ENCODE measurements at places on chromosomes 7 and 10.

DNA sequence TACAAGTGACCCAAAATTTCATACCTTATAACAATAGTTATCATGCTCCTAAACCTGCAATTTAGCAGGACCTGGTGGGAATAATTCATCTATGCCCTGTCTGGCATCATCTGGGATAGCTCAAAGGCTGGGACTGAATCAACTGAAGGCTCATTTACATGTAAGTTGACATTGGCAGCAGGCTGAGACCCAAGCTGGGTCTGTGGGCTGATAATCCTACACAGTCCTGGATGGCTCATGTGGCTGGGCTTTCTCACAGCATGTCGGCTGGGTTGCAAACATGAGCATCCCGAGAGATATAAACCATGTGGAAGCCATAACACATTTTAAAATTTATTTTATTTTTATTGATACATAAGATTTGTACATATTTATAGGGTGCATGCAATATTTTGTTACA is 19.5 kb upstream of the ABCB5 start:
- DNase-seq = no peak

DNA sequence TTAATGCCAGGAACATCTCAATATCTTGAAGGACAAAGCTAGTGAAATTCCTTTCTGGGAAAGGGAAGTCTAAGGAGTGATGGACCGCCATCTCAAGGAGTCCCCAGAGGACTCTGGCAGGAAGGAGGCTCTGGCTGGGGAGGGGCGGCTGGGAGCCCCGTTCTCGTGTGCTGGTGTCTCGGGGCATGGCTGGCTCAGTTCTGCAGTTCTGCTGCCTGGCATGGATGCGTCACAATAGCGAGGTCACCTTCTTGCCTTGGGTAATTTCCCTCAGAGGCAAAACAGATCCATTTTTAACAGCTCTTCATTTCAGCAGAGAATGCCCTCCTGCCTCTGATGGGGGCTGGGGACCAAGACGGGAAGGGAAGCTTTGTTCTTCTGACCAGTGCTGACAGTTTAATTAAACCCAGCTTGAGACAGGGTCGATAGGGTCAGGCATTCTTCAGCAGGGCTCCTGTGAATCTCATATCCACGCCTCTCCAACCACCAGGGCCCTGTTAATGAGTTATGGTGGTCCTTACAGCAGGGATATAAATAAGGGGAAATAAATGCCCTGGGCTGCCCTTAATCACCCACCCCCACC is 35.7 kb downstream of the SLIT1 start:
- DNase-seq = no peak

- no peak for DNase-seq
These were observed 65.5 kb downstream of the SPAG6 start for GRCh38 chr10:22410846-22411245.

- DNase-seq = no peak
These were observed 220.6 kb downstream of the ARHGAP12 start for GRCh38 chr10:31708046-31708445.

- no peak for DNase-seq
These were observed 30.0 kb downstream of the TACC2 start for GRCh38 chr10:122018951-122019413.

DNA sequence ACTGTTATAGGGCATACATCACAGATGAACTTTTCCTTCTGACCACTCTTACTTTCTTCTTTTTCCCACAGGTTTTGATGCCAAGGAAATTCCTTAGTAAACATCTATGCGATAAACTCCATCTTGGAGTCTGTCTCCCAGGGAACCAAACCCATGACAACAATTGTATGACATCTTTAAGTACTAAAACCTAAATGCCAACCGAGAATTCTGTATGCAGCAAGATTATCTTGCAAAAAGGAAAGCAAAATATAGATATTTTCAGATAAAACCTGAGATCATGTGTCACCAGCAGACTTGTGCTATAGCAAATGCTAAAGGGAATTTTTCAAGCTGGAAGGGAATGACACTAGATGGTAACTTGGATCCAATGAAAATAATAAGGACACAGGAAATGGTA is 22.0 kb upstream of the BEND7 start:
- no peak for DNase-seq

DNA sequence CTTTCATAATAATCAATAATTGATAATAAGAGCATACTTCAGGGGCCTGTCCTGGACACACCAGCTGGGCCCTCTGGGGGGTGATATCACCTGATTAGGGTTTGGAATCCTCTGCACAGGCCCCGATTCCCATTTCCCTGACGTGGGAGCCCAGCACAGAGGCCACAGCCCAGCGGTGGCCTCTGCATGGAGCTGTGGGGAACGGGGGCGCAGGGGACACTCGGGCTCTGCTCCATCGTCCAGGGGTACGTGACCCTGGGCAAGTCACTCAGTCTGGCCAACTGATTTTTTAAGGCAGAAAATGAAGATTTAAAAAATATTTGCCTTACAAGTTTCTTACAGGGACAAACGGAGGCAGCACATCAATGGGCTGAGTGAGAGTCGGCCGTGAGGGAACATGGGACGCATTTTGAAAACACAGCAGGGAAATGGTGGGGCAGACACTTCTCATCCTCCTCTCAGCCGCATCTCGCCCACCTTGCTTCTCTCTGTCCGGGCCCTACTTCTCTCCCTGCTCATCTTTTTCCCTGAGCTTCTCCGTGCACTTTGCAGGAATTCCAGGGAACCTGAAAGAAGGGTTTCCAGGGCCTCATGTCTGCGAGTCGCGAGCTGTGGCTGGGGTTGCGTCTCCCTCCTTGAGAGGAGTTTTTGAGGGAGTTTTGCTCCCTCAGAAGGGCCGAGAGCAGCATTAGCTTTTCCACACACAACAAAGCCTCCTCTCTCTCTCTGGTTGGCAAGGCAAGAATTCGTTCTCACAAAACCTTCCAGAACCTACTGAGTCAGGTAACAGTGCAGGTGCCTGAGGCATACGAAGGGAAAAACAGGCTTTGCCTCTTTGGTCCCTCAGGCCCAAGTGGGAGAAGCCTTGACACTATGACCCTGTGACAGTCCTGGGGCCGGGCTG is 312.0 kb downstream of the WDR37 start:
- no peak for DNase-seq

DNA sequence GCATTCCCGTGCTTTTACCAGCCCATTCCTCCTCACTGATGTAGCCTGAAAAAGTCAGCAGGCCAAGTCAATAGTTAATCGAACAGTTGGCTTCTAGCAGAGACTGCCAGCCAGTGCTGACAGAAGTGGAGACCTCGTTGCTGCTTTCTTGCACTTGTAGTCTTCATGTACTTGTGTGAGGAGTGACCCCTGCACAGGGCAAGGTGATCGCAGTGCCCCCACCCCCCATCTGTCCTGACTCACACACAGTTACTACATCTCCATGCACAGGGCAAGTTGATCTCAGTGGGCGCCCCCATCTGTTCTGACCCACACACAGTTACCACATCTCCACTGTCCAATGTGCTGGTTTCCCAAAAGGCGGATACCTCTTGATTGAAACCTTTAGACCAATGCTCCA is 34.2 kb downstream of the C10orf71 start:
- DNase-seq = no peak

- no peak for DNase-seq
These were observed 257.8 kb upstream of the DKK1 start for GRCh38 chr10:52056291-52056690.

DNA sequence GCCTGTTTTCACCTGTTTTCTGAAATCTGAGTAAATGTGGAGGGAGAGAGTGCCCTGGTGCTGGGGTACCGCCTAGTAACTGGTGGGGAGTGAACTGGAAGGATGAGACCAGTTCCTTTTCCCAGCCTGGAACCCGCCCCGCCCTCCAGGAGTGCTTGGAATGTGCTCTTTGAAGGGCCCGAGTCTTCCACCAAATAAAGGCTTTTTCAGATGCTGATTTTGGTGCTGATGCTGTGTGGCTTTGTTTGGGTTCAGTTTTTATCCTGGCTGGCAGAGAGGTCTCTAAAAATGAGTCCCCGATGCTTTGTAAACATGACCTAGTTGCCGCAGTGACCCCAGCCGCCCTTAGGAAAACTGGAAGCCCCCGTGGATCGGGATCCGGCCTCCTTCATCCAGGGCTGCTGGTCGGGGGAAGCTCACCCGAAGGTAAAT is 25.9 kb downstream of the FOXK1 start:
- no peak for DNase-seq

- DNase-seq = no peak
These were observed 17.6 kb downstream of the ZDHHC16 start for GRCh38 chr10:97463363-97464132.

GRCh38 chr7:100023526-100023925 is 8.1 kb downstream of the ZKSCAN1 start:
- DNase-seq = no peak

GRCh38 chr7:139982927-139983920 is 79.5 kb downstream of the PARP12 start:
- no peak for DNase-seq

DNA sequence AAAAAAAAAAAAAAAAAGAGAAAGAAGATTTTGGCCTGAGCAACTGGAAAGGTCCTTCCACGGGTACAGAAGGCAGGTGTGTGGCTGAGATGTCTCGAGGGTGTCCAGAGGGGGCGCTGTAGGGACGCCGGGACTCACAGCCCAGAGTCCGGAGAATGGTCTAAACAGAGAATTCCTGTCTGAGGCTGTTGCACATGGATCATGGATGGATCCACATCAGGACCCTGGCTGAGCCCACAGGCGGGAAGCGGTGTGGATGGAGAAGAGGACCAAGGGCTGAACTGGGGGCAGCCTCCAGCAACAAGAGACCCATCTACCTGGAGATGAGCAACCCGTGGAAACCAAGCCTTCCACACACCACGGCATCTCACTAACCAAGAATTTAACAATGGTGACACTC is 55.0 kb downstream of the PKD1L1 start:
- no peak for DNase-seq

GRCh38 chr7:78787854-78788253 is 665.6 kb downstream of the MAGI2 start:
- no peak for DNase-seq

DNA sequence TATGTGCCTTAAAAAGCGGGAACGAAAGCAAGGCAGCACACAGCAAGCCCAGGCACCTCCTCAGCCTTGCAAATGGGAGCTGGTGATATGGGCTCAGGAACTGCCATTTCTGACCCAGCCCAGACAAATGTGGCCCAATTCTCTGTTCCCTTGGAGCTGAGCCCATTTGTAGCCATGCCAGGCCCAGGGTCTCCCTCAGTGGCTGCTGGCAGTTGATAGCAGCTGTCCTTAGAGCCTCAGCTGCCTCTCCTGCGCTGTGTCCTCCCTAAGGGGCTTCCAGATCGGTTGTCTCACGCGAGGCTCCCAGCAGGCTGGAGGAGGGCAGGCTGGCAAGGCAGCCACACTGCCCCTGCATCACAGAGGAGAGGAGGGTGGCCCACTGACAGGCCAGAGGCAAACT is 275.8 kb downstream of the KCNMA1 start:
- no peak for DNase-seq

- DNase-seq = no peak
These were observed 239.1 kb downstream of the EBF3 start for GRCh38 chr10:129725011-129725410.

DNA sequence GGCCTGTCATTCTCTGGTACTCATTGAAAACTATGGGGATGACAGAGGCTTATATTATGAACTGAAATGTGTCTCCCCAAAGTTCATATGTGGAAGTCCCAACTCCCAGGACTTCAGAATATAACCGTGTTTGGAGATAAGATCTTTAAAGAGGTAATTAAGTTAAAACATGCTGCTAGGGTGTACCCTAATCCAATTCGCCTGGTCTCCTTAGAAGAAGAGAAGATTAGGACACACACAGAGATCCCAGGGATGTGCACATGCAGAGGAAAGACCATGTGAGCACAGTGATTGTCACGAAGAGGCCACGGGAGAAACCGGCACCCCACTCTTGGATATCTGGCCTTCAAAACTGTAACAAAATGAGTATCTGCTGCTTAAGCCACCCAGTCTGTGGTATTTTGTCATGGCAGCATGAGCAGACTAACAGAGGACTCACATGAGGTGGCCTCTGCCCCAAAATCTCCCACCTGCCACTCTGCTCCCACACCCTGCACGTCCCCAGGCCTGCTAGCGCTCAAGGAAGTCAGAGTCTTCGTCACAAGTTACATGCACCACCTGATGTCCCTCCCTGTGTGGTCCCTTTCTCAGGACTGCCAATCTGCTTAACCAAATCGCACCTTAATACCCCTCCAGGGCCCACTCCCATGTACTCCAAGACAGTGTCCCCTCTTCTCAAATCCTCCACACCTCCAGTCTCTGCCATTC is 26.8 kb downstream of the PLAC9 start:
- no peak for DNase-seq

GRCh38 chr10:69449841-69450240 is 1.4 kb upstream of the TSPAN15 start:
- DNase-seq = no peak

GRCh38 chr10:105509517-105509916 is 868.4 kb downstream of the SORCS3 start:
- DNase-seq = no peak

DNA sequence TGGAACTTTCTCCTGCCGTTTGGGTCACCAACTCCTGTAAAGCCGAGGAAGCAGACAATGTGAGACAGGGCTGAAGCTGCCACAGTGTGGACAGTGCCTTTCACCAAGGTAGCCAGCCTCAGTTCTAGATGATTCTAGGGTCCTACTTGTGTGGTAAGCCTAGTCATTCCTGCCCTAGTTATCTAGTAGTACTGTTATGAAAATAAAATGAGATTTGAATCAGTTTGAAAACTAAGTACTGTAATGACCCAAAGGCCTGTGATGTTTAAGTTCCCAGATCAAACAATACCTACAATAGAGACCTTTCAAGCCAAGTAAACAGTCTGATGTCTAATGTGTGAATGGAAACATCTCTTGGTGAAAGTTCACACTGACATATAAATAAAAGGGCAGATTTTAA is 37.1 kb downstream of the POLL start:
- DNase-seq = no peak

- no peak for DNase-seq
These were observed 170.9 kb upstream of the MAGI2 start for GRCh38 chr7:79624336-79624735.

GRCh38 chr7:69906283-69906995 is 308.2 kb downstream of the AUTS2 start:
- no peak for DNase-seq

DNA sequence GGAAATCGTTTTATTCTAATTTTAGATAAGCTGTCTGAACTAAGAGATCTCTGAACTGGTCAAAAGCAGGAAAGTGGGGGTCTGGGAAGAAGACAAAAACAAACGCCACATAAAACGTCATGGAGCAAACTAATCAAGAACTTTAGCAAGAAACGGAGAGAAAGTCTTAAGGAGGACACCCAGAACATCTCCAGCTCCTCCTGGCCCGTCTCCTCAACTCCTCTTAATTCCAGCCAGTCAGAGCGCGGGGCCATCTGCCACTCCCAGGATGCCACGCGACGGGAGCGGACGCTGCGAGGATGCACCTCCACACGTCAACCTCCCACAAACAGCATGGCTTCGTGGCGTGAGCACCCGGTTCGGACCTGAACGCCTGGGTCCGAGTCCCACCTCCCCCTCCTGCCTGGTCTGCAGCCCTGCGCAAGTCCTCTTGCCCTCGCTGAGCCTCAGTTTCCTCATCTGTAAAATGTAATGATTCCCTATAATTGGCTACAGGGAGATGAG is 598 bp downstream of the MMS19 start:
- peak; percentile 80 for DNase-seq

GRCh38 chr7:47663213-47663612 is 81.3 kb upstream of the TNS3 start:
- DNase-seq = no peak

- no peak for DNase-seq
These were observed 69.0 kb downstream of the VIPR2 start for GRCh38 chr7:159075563-159076238.

GRCh38 chr10:103450201-103450695 is 1.9 kb downstream of the CALHM2 start:
- DNase-seq = no peak
